ENCODE measurements at places on chromosomes 3 and 15.

GRCh38 chr3:156473341-156473740 is 81.6 kb downstream of the SSR3 start:
- no peak for DNase-seq

- DNase-seq = no peak
Measured at GRCh38 chr3:43461345-43461744, 160.5 kb downstream of the ANO10 start.

DNA sequence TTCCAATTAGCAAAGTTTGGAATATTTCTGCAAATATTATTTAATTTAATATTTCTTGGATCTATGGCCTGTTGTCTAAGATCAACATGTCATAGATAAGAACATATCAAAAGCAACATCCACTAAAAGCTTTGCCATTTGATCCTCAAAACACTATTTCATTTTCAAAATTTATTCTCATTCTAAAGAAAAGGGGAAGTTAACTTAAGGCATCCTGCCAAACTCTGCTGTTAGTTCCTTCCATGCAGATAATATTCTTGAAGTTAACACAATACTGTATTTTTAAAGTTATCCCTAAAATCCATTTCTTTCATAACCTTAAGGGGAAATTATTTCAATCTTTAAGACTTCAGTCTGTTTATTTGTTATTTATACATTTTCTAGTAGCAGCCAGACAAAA is 28.2 kb upstream of the GBE1 start:
- DNase-seq = no peak

DNA sequence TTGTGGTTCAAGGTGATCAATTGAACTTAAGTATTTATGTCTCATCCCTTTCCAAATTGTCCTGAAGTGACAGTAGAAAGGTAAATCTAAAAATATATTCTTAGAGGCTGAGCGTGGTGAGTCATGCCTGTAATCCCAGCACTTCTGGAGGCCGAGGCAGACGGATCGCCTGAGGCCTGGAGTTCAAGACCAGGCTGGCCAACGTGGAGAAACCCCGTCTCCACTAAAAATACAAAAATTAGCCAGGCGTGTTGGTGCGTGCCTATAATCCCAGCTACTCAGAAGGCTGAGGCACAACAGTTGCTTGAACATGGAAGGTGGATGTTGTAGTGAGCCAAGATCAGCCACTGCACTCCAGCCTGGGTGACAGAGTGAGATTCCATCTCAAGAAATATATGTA is 226.6 kb downstream of the DPH6 start:
- no peak for DNase-seq

GRCh38 chr3:155244216-155244615 is 49.3 kb downstream of the STRIT1 start:
- DNase-seq = no peak

GRCh38 chr3:15722877-15723623 is 74.7 kb downstream of the ANKRD28 start:
- DNase-seq = no peak
